ENCODE measurements at places on chromosomes 3 and 15.

- no peak for DNase-seq
Measured at GRCh38 chr3:160398820-160399124, 253 bp downstream of the IFT80 start.

DNA sequence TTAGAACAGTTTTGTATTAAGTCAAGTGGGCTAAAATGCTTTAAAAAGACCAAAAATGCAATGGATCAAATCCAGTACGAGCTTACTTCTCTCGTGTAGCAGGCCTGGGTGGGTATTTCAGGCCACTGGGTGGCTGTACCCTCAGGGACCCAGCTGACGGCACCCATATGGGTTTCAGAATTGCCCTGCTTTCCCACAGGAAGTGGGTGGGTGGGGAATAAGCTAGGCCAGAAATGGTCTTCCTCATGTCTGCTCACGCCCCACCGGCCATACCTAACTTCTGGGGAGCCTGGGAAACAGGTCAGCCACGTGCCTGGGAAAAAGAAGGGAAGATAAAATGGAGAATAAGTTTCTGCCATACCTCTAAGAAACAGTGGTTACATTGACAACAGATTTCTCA, 20.3 kb downstream of the GPR160 start:
- no peak for DNase-seq

- DNase-seq = no peak
Measured at GRCh38 chr3:77563012-77563411, 523.1 kb downstream of the ROBO2 start.

DNA sequence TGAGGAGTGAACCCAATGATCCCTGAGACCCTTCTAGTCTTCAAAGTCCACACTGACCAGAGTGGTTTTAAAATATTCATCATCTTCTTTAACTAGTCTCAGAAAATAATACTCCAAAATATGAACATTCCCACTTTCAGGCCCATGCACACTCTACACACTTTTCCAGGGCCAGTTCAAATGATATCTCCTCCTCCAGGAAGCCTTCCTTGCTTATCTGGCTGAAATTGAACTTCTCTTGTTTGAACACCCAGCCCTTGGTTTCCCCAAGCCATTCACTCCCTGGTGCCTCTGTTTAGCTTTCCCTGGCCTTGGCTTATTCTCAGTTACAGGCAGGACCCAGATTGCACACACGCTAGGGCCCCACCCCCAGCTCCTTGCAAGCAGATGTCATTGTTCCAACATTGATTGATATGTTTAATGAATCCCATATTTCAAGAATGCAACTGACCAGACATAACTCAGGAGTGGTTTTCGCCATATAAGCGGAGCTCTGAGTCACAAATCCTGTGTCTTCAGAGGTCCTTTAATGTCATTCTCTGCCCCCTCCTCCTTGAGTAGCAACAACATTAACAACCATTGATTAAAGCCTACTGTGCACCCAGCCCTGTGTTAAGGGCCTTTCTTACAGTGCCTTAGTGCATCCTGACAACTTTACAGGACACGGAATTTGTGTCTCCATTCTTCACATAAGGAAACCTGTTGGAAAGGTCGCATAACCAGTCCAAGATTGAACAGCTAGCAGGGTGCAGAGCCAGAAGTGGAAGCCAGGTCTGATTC, 2.1 kb downstream of the ITGA11 start:
- no peak for DNase-seq

GRCh38 chr3:42501321-42501680, 1.1 kb upstream of the VIPR1 start:
- DNase-seq = no peak
